ENCODE measurements at places on chromosomes 11 and 22.

- DNase-seq, result no peak
Observed at GRCh38 chr22:32205974-32206773, 1.3 kb upstream of the RFPL2 start.

DNA sequence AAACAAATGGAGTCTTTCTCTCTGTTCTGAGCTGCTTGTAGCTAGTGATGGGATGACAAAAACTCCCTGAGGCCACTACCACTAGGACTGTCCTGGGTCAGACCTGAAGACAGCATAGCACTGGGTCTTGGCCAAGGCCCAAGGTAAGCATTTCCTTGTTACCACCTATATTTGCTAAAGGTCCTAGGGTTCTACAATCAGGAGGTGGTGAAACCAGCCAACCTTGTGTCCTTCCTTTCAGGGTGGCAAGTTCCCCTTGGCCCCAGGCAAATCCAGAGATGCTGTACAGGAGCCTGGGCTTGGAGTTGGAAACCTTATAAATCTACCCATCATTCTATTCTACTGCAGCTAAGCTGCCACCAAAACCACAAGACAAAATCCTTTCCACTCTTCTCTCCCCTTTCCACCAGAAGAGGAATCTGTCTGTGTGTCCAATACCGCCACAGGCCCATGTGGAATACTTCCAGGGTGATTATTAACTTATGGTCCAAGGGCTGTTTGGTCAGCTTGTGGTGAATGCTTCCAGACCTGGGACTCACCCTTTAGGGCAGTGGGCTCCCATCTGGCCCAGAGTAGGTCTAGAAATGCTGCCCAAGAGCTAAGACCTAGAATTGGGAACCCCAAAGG, 16.8 kb downstream of the SLC22A25 start:
- no peak for DNase-seq

- no peak for DNase-seq
Observed at GRCh38 chr22:23531283-23531956, 48.7 kb downstream of the IGLL1 start.

DNA sequence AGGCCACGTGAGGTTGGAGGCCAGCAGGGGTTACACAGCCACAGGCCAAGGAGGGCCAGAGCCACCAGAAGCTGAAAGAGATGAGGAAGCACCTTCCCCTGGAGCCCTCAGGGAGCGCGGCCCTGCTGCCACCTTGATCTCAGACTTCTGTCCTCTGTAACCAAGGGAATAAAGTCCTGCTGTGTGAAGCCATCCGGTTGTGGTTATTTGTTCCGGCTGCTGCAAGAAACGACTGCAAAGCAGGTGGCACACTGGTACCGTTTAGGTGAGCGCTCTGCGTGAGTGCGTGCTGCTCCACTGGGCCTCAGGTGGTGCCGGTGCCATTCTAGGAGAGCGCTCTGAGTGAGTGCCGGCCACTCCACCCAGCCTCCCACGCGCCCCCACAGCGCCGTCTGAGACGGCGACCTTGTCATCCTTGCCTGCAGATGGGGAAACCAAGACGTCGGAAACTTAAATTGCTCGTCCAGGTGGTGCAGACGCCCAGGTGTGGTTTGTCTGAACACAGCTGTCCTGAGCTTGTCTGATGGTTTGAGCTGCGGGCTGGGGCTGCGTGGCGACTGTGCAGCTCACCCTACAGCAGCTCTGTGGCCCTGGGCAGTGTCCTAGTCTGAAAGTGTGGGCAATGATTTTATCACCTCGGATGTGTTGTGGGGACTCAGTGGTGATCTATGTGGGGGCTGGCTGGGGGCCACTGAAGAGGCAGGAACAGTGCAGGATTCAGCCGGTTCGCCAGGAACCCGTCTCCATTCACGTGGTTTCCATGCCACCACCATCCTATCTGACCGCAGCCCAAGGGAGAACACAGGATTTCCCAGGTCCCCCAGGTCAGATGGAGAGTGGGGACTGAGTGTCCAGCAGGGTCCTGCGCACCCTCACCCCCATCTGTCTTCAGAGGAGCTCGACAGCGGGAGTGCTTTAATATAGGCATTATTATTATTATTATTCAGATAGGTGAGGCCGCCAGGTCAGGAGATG, 4.6 kb upstream of the MRGPRG start:
- DNase-seq, result no peak

- no peak for DNase-seq
Observed at GRCh38 chr11:61002598-61002997, 31.1 kb downstream of the CD6 start.

DNA sequence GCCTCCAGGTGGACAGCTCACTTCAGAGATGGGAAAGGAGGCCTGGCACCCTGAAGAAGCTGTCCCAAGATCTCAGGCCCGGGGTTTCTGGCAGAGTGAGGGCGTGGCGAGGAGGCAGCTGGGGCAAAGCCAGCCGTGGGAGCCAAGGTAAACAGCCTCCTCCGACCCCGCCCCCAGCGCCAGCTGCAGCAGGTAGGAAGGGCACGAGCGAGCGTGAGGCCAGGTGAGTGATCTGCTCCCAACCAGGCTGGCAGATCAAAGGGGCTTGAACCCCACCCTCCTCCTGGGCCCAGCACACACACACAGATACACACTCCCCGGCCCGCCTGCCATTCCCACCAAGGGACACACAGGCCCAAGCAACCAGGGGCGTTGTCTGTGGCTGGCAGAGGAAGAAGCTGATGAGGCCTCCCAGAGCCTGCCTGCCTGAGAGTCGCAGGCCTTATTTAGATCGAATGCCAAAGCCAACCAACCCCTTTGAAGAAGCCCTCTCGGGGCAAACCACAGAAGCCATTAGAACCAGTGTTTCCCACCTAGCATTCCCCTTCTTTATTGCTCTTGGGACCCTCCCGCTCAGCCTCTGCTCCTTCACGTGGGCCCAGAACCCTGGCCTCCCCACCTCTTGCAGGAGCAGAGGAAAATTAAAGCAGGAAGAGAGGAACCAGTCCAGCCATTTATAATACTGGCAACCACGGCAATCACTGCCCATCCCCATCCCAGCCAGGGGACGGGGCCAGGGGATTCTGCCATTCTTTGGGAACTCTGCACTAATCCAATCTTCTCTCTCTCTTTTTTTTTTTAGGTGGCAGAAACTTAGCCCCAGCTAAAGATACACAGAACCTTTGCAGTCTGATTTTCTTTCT, 5.0 kb downstream of the PDGFB start:
- no peak for DNase-seq

DNA sequence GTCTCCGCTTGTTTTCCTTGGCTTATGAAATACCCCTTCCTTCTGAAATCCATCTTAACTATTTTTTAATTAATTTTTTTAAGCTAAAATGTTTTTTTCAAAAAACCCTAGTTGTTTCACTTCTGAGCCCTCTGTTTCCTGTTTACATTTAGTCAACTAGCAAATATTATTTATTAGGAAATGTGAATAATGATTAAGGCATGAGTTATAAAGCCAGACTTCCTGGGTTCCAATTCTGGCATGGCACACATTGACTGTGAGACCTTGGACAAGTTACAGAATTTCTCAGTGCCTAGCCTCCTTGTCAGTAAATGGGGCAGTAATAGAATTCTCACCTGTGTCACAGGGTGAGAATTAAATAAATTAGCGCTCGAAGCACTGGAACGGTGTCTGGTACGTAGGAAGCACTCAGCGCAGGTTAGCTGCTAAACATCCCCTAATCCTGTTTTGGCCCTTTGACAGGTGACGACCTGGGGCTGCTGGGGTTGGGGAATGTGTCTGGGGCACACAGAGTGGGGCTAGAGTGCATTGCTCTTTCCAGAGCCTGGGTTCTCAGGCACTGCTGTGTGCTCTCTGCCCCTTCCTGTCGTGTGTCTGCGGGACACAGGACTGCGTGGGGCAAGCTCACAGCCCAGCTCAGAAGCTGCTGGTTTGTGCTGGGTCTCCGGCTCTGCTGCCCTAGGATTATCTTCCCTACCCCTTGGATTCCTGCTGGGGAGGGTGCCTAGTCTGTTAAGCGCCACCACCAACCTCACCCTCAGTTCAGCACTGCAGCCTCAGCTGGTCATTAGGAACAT, 13.1 kb downstream of the PANX1 start:
- DNase-seq, result no peak

- no peak for DNase-seq
Observed at GRCh38 chr11:64694821-64695365, 28.1 kb downstream of the NRXN2 start.

DNA sequence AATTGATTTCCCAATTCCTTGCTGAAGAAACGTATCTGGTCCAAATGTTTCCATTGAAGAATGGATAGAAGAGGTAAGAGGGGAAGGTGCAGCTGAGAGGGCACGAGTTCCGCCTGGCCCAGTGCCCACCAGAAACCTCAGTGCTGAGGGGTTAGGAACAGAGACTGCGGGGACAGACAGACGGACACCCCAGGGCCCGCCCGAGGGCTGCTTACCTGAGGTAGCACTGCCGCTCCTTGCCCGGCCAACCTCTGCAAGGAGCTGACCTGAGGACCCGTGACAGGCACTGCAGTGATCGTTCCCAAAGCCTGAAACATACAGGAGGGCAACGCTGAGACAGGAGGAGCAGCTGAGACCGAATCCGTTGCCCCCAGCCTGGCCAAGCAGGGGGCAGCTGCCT, 89.6 kb downstream of the PHF21B start:
- DNase-seq, result no peak

GRCh38 chr11:2484576-2485125, 39.8 kb downstream of the KCNQ1 start:
- no peak for DNase-seq

- DNase-seq, result no peak
Observed at GRCh38 chr22:40661671-40662070, 17.6 kb upstream of the MCHR1 start.

- DNase-seq, result peak; percentile 32
Observed at GRCh38 chr11:71446942-71447688, 1.1 kb downstream of the DHCR7 start.

GRCh38 chr11:10385696-10386095, 69.4 kb upstream of the AMPD3 start:
- no peak for DNase-seq

DNA sequence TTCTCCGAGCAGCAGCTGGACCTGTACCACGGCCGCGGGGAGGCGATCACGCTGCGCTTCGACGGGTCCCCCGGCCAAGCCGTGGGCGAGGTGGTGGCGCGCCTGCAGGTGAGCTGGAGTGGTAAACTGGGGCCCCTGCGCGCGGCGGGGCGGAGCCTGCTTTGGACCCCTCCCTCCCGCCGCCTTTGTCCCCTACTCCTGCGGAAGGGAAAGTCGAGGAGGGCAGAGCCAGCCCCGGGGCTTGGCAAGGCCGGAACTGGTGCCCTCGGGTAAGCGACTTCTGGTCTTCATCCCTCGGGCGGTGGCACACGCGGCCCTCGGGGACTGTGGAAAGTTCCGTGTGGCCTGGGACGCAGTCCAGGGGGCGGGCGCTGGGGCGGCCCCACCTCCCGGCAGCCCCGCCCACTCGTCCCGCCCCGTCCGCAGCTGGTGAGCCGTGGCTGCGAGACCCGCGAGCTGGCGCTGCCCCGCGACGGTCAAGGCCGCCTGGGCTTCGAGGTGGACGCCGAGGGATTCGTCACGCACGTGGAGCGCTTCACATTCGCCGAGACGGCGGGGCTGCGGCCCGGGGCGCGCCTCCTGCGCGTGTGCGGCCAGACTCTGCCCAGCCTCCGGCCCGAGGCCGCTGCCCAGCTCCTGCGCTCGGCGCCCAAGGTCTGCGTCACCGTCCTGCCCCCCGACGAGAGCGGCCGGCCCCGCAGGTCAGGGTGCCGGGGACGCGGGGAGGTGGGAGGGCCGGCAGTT, 9.2 kb downstream of the SIPA1 start:
- DNase-seq, result no peak

GRCh38 chr11:13343067-13343466, 65.5 kb downstream of the BMAL1 start:
- DNase-seq, result no peak

DNA sequence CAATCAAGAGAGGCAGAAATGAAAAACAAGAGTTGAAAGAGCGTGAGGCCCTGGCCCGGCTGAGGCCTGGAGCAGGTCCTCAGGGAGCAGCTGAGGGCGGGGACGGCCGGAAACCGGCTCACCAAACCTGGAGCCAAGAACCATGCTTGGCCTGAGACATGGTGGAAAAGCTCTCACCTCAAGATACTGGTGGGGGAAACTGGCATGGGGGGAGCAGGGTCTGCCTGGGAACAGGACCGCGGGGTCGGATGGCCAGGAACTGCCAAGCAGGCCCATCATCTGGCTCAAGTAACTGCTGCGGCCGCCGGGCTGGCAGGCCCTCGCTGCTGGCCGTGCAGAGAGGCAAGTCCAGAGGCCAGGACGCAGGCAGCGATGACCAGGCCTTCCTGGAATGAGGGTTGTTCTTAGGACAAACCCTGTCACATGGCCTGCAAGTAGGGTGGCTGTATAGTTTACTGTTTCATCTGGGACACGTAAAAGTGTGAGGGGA, 18.9 kb upstream of the WNT11 start:
- DNase-seq, result no peak

DNA sequence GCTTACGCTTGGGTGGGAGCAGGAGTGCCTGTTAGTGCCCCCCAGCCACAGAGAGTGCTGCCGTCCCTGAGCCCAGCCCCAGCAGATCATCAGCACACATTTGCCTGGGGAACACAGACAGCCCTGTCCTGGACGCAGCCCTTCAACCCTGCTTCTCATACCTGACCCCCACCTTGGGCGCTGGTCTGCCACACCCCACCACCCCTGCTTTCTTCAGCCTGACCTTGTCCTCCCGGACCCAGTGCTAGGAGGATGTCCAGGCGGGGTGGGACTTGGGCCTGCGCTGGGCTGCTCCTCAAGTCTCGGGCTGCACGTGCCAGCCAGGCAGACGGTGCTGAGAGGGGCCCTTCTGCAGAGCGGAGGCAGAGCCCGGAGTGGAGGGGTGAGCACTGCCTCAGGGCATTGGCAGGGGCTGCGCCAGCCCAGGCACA, 119.2 kb downstream of the KCNQ1OT1 start:
- DNase-seq, result no peak

DNA sequence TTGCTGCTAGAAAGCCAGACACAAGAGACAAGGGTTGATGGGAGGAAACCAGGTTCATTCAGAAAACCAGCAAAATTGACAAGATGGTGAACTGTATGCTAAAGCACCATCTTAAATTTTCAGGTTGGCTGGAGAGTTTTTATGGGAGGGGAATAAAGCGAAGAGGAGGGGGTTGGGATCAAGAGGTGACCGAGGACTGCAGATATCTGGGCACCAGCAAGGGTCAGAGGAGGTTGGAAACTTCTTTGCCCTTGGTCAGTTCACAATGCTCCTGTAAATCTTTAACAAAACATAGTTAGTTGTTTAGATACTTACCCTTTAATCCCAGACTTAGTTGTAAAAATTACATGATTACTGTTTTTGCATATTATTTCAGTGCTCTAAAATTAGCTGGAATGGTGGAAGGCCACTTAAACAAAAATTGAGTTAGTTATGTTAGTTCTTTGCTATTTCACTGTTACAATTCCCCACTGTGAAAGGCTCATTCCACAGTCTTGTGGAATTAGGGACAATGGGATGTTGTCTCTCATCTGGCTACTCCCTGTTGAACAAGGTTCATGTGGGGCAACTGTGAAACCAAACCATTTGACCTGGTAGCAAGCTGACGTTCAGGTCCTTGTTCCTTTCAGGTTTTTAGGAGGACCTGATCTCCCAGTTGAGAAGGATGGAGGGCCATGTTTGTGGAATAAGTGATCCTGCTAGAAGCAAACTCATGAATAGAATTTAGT, 30.6 kb upstream of the QSER1 start:
- no peak for DNase-seq
